ENCODE measurements at places on chromosomes 7 and 10.

GRCh38 chr7:1512781-1513656 is 8.8 kb upstream of the INTS1 start:
- no peak for DNase-seq

GRCh38 chr7:66930341-66930740 is 9.3 kb downstream of the TMEM248 start:
- DNase-seq, result no peak

DNA sequence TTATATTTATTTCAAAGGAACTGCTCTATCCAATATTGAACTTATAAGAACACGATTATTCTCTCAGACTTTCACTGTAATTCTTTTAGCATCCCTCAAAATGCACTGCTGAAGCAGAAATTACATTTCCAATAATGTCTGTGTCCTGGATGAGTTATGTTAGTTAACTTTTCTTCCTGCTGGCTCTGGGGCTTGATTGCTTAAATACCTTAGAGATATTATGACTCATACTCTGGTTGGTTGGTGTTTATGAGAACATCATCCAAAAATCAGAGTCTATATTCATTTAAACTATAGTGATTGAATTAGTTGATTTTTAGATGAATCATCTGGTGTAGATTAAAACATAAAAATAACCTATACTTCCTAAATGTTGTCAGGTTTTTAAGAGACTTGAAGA is 246.3 kb upstream of the VWC2 start:
- DNase-seq, result no peak

- no peak for DNase-seq
These were observed 9.6 kb downstream of the CTTNBP2 start for GRCh38 chr7:117863618-117864017.

- no peak for DNase-seq
These were observed 724.6 kb upstream of the CELF2 start for GRCh38 chr10:10293041-10293440.

GRCh38 chr10:78800535-78801320 is 268.0 kb upstream of the ZMIZ1 start:
- no peak for DNase-seq

DNA sequence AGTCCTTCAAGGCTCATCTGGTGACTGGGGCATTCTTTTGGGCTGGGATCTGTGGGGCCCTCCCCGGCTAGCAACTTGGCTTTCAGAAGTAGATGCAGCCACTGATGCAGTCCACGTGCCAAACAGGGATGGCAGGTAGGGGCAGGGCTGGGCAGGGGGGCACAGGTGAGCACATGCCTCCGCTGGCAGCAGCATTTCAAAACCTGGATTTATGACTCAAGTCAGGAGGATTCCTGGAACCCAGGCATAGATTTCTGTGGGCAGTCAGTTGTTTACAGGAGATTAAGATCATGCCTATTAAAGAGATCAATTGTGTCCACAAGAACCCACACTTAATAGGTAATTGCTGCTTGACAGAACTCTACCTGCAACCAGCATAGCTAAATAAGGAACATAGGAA is 839 bp upstream of the HABP2 start:
- no peak for DNase-seq

GRCh38 chr7:48506569-48506968 is 335.3 kb downstream of the ABCA13 start:
- no peak for DNase-seq

- no peak for DNase-seq
These were observed 4.0 kb downstream of the ITGA8 start for GRCh38 chr10:15715619-15716227.

DNA sequence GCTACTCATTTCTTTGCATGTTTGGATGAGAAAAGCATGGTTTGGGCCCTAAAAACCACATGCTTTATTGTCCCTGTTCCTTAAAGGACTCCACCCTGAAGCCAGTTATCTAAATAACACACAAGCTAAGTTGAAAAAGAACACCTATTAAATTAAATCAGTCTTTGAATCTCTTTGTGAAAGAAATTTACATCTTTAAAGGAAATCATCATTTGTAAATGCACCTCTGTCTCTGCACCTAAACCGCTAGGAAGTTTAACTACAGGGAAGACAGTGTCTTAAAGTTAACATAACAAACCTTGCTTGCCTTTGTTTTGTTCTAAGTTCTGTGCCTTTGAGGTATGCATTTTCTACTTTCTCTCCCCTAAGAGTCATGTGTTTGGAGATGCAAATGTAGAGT is 52.6 kb downstream of the HTR7 start:
- no peak for DNase-seq

- DNase-seq, result no peak
These were observed 463.6 kb upstream of the FOXK1 start for GRCh38 chr7:4218481-4218880.

DNA sequence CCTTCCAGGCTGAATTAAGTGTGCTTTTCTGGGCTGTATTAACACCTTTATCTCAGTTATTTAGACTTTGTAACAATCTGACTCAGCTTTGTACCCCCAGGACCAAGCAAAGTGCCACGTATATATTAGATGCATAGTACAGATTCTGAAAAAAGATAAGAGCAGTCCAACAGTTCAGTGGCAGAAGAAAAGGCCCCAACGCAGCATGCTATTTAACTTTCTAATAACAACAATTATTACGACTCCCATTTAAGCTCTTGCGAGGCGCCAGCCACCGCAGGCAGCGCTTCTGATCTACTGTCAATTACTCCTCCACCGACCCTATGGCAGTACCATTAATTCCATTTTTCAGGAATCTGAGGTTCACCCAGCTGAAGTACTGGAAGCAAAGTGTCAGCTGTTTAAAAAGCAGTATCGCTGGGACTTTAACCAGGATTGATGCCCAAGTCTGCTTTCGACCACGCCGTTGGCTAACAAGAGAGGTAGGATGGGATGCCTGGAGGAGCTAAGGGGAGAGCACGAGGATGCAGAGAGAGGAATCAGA is 638 bp downstream of the LIPA start:
- DNase-seq, result no peak

GRCh38 chr10:70169011-70169410 is 1.3 kb downstream of the SAR1A start:
- no peak for DNase-seq

DNA sequence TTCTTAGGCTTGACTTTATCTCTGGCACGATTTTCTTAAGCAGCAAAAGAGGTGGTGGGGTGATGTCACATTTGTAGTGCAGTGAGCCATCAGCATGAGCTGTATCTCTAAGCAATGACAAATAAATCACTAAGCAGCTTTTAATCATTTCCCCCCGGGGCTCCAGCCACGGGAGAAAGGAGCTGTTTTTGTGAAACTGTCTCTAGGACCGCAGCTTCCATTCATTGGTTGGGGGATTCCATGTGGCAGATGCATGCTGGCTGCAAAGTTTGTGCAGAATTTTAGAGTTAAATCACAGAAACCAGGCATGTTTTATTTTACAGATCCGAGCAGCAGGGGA is 464 bp downstream of the KIAA1217 start:
- no peak for DNase-seq

DNA sequence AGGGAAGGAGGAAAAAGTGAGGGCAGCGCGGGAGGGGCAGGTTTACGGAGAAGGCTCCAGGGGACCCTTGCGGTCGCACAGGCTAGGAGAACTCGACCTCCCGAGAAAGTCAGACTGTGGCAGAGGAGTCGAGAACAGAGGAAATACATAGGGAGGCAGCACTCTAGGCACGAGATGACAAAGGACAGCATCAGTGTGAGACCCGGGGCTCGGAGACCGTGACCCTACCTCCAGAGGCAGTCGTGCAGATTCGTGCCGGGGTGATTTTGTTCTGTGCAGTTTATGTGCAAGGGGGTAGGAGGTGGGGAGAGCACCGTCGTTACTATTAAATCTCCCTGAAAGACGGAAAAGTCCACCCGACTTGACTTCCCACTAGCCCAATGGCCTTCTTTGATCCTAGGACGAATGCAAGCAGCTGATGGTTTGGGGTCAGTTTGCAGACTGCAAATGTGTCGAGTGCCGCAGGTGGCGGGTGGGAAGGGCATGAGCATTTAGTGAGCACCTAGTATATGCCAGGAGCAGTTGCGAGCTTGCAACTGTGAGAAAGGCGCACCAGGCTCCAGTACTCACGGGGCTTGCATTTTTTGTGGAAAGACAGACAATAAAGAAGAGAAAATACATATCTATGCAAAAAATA is 674 bp upstream of the OSBPL3 start:
- no peak for DNase-seq

- no peak for DNase-seq
These were observed 79.4 kb downstream of the PDGFA start for GRCh38 chr7:440059-440749.

- DNase-seq, result no peak
These were observed 391.1 kb upstream of the MGMT start for GRCh38 chr10:129075927-129076326.

DNA sequence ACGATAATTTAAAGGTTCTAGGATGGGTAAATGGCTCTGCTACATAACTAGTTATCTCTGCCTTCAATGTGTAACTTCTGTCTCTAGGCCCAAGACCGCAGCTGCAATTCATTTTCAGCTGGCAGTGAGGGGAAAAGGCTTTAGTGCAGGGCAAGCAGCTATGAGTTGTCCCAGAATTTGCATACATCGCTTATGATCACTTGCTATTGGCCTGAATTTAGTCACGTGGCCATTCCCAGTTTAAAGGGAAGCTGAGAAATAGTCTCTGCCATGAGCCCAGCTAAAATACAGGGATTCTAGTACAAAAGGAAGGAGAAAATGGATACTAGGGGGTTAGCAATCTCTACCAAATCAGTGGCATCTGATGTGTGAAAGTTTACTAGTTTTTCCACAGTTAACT is 145.8 kb upstream of the IMMP2L start:
- no peak for DNase-seq

- DNase-seq, result no peak
These were observed 186.5 kb upstream of the BET1 start for GRCh38 chr7:94190599-94191061.

DNA sequence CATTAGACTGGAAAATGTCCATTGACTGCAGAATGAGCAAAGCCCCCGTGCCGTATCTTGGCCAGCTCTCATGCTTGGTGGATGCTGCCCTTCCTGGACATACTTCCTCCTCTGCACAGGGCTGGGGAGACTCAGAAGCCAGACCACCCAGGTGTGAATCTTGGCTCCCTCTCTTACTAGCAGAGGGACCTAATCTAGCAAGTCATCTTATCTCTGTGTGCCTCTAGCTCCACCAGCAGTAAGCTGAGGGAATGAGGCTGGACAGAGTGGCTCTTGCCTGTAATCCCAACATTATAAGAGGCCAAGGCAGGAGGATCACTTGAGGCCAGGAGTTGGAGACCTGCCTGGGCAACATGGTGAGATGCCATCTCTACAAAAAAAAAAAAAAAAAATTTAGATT is 173.8 kb upstream of the GHITM start:
- DNase-seq, result no peak

DNA sequence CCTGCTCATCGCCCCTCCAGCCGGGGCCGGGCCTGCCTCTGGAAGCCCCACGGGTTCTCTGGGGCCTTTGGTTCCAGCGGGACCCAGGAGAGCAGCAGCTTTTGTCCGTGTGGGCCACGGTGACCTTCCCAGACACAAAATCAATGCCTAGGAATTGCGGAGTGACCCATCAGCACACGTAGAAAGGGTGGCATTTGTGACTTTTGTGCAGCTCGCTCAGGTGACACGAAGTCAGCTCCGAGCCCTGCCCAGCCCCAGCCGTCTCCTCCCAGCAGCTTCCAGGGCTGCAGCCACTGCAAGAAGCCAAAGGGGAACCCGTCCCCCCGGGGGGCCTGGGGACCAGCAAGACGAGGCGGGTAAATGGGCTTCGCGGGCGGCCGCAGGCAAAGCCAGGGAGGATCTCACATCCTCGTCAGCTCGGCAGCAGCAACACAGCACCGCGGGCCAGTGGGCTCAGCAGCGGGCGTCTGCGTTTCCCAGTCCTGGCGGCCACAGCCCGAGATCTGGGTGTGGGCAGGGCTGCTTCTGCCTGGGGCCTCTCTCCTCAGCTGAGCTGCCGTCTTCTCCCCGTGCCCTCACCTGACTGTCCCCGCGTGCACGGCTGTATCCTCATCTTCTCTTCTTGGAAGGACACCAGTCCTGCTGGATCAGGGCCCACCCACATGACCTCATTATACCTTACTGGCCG is 88.5 kb downstream of the PAXIP1 start:
- no peak for DNase-seq

DNA sequence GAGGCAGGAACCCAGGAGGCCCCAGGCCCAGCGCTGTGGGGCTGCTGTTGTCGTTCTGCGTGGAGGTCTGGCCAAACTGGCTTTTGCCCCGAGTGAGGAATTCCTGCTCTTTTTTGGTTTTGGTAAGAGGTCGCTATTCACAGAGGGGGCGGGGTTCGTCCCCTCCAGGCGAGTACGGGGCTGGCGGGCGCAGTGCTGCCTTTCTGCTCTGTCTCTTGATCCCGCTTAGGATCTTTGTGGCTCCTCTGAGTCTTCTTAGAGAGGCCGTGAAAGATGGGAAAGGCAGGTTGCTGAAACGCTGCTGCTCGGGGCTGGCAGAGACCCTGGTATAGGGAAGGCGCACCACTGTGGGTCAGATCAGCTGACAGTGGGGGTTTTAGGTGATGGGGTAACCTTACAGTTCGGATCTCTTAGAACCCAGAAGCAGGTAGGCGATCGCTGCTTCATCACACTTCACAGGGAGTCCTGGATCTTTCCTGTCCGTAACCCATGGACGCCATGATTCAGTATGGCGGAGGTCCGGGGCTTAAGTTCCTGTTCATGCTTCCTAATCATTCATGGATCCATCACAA is 136.7 kb downstream of the KIF20B start:
- DNase-seq, result no peak

DNA sequence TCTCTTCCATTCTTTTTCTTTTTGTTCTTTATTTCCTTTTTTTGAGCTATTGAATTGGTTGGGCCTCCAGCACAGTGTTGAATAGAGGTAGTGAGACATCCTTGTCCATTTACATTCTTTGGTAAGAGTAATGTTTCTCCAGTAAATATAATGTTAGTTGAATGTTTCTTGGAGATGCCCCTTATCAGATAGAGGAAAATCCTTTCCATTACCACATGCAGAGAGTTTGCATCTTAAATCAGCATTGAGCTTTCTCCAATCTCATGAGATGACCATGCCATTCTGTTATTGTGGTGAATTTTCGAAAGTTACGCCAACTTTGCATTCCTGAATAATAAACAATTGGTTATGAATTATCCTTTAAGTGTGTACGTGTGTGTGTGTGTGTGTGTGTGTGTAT is 127.7 kb downstream of the DNAH11 start:
- DNase-seq, result no peak

DNA sequence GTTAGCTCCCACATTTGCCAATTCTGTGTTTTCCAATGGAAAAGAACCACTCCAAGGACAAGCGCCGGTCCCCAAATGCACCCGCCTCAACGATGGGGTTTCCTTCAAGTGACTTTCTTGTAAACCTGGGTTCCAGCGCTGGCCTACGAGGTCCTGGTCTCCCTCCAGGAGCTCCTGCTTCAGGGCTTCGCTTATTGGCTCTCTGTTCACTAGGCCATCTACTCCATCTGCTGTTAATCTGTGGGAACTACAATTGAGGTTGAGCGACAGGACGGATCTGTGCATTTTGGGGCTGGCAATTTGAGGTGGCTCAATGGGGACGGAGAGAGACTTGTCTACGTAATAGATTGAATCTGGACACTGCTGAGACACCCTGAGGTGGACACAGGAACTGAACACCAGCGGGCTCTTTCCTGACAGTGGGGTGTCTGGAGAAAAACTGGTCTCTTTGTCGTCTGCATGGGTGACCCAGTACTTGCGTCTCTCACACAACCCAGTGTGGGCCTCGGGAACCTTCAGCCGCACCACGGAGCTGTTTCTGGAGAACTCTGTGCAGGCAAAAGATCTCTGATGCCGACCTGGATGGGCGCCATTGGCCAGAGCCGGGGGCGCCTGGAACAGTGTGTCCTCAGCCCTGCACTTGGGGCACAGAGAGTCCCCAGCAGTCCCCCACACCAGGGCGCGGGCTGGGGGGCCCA is 115.9 kb upstream of the ADAM12 start:
- DNase-seq, result no peak
